ENCODE measurements at places on chromosomes 5 and 9.
A peak's percentile ranks its signal among the peaks of the same experiment; 100 is the strongest.

- no peak for DNase-seq
Measured at GRCh38 chr9:87527211-87527916, 29.7 kb downstream of the DAPK1 start.

GRCh38 chr5:136722581-136722980 is 357.2 kb upstream of the TRPC7 start:
- no peak for DNase-seq

DNA sequence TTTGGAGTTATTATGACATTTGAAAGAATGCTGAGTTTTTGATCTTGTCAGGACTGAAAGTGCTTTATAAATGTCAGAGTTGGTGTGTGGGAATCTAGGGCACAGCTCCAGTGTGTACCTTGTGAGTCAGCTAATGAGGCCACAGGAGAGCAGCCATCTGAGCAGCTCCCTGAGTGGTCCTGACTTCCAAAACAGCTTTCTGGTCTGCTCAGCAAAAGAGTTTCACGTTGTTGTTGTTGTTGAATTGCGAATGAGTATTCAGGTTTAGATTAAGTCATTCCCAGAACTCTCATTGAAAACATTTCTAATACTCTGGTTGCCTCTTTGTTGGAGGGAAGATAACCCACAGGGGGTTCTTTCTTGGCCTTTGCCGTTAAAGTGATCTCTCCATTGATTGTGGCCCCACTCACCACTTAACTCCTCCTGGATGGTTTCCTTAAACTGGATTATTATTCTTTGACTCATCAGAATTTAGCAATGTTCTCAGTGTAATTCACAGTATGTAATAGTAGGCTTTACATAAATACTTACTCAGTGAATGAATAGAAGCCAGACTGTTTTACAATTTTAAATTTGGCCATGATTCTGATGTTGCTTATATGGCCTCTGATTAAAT is 125.1 kb upstream of the SGCD start:
- DNase-seq: no peak

DNA sequence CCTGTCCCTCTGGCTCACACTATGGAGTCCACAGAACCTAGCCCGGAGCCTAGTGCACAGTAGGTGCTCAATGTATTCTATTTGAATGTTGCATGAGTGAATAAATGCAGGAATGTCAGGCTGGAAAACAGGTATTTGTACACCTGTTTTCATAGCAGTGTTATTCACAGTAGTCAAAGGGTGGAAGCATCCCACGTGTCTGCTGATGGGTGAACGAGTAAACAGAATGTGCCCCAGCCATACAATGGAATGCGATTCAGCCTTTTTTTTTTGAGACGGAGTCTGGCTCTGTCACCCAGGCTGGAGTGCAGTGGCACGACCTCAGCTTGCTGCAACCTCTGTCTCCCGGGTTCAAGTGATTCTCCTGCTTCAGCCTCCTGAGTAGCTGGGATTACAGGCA is 31.5 kb upstream of the IER5L start:
- no peak for DNase-seq

DNA sequence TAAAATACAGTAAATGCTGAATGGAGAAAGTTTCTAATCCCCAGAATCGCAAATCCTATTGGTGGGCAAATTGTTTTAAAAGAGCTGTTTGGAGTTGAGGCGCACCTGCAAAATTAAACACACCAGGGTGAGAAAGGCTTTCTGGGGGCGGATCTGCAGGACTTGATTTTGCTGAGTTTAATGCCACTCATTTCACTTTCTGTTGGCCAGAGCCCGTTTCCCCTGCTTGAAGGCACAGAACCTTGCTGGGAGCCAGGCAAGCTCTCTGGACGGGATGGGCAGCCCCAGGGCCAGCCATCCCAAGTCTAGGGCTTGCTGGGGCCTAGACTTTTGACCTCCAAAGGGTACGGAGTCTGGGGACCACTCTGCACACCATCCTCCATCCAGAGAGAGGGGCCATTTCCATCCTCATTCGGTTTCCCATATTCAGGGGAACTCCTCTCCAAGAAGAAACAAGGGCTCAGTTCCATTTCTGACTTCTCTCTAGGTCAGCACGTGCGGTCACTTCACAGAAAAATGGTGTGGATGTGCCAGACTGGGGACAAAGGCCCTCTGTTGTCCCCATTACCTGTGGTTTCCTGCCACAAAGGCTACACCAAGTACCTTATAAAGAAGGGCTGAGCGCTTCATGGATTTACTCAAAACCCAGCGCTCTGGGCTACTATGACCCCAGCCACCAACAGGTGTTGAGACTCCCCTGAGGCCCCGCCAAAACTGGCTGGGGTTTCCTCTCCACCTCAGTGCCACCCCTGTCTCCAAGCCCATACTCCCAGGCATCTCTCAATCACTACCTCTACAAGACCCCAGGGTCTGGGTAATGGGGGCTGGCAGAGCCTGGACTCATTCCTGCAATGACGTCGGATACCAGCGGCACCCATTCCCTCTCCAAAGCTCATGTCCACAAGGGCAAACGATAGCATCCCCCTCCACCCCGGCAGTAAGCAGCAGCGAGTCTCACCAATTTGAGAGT is 170.0 kb downstream of the AUH start:
- DNase-seq: no peak

GRCh38 chr5:107538331-107538730 is 132.4 kb downstream of the EFNA5 start:
- no peak for DNase-seq

DNA sequence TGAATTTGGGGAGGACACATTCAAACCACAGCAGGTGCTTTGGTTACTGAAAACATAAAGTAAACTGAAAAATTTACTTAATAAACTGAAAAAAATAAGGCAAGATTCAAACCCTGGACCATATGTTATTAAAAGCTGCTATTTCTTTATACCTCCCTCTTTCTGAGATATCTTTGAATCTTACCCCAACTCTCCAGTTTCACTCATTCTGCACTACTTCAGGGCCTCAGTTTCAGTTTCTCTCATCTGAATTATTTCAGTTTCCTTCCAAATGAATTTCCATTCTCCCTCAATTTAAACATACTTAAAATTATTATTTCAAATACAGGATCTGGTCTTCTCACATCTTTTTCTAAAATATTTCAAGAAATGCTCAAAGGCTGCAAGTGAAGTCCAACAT is 4.9 kb upstream of the OXCT1 start:
- no peak for DNase-seq

DNA sequence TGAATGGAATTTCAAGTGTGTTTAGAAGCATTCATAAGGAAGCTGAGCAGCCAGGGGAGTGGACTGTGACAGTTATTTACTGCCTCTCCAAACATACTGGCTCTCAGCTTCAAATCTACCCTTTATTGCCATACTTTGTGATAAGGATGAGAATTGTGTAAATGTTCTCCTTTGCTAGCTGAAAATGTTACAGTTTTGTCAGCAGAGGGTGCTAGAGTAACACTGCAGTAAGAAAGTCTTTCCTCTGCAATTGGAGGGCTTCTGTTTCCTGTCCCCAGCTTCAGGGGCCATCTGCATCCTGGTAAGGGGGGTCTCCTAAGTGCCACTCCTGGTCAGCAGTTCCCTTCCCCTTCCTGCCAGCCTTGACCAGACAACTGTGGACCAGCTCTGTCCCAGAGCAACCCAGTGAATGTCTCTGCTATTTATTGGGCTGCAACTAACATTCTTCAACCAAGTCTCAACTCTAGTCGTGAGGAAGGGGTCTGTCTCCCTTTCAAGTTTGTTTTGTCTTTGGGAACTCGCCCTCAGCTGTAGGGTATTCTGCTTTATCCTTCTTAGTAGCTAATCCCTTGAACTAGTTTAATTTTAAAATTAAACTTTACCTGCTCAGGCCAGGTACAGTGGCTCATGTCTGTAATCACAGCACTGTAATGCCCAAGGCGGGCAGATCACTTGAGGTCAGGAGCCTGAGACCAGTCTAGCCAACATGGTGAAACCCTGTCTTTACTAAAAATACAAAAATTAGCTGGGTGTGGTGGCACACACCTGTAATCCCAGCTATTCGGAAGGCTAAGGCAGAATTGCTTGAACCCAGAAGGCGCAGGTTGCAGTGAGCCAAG is 45.3 kb downstream of the RAPGEF6 start:
- peak; percentile 2 for DNase-seq

GRCh38 chr5:134772461-134773125 is 14.0 kb downstream of the DDX46 start:
- DNase-seq: no peak

DNA sequence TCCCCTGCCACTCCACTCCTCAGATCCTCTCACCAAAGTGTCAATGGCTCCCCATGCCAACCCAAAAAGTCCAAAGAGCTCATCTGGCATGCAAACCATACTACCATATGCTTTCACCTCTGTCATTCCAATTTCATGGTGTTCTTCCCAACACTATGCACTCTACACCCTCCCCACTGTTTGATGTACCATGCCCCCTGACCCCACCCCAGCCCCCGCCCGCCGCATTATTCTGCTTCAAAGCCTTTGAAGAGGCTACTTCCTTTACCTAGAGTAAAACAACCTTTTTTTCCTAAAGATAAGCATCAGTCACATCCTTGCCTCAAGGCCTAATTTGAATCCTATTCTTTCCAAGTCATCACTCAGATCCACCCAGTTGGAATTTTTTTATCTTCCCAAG is 226.3 kb downstream of the DEPDC1B start:
- DNase-seq: no peak

All from NCI-H1092 (cell line).